ENCODE measurements at places on chromosomes 12 and 14.

DNA sequence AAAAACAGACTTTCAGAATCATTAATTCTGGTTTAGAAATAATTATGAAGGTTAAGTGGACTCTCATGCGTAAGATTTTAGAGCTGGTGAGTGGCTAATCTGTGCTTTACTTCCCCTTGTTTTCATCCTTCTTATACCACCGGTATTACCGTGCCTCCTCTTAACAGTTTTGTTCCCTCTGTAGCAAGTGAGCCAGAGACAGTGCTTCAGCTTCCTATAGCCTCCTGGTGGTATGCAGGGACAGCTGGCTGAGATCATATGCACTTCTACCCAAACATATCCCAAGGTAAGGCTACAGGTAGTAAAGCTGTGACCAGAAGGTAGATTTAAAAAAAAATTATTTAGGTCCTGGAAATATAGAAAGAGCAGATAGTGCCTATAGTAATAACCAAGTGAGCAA lies 55.2 kb downstream of the PDE3A start:
- no peak for DNase-seq

- DNase-seq, result no peak
Observed at GRCh38 chr12:67789266-67789665, 140.7 kb downstream of the DYRK2 start.

DNA sequence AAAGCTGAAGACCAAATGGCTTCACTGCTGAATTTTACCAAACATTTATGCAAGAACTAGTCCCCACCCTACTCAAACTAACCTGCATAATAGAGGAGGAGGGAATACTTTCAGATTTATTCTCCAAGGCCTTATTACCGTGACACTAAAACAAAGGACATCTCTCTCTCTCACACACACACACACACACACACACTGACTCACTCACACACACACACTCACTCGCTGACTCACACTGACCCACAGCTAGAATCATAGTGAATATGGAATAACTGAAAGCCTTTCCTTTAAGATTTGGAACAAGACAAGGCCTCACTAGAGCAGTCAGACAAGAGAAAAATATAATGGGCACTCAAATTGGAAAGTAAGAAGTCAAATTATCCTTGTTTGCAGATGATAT lies 1014.1 kb downstream of the TMTC2 start:
- DNase-seq, result no peak

DNA sequence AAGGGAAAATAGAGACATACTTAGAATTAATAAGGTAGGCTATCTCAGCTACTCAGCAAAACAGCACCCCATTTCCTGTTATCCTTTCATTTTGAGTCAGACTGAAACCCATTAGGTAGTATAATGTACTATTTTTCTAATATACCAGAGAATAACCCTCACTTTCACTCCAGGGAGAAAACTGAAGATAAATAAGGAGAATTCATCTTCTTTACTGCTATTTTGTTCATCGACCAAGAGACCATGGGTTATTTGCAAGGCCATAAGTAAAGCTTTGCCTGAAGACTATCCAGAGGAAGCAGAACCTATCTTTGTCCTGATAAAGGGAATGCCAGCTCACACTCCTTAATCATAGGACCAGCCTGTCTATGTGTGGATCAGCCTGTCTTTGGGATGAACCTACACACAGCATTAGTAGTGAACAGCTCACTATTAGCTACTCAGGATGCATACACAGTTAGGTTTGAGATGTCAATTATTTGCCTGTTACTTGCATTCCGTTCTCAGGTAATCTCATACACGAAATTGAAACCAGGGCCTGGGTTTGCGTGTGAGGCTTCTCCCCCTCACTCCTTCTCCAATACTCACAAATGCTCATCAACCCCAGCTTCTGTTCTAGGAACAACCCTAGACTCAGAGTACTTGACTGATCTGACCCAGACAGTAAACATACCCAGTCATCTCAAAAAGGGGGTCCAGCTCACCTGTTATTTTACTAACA lies 124.4 kb downstream of the DAD1 start:
- DNase-seq, result no peak

DNA sequence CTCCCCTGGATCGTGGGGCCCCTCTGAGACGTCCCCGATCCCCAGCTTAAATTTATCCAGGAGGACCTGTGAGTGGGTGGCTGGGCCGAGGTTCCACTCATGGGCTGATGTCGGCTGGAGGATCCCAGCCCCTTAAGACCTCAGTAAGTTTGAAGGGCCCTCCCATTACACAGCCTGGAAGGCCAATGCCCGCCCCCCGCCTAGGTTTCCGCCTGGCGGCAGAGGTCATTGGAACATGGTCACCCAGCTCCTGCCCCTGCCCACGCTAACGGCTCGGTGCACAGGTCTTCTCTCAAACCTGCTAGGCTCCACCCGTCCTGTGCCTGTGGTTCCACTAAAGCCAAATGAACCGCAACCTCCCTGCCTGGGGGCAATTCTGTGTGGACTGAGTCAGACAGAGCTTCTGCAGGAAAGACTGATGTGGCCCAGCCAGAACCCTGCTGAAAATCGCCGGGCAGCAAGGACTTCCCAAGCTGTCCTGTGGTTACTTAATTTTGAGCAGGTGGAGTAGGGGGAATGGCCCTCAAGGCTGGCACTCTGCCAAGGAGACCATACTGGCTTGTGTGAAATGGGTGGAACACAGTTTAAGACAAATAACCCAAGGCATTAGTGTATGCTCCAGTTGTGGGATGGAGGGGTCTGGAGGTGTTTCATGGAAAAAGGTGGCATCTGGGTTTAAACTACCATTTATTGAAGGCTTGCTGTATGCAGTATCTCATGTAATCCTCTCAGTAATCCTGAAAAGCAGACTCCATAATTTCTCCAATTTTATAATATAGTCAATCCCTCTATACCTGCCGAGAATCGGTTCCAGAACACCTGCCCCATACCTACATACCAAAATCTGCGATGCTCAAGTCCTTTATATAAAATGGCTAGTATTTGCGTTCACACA lies 903 bp upstream of the NT5DC3 start:
- DNase-seq, result no peak

GRCh38 chr12:124720681-124721500 lies 142.8 kb downstream of the SCARB1 start:
- DNase-seq, result no peak

- no peak for DNase-seq
Observed at GRCh38 chr12:47360093-47360480, 280.3 kb upstream of the AMIGO2 start.

GRCh38 chr12:28092396-28092795 lies 97.9 kb upstream of the CCDC91 start:
- DNase-seq, result no peak

DNA sequence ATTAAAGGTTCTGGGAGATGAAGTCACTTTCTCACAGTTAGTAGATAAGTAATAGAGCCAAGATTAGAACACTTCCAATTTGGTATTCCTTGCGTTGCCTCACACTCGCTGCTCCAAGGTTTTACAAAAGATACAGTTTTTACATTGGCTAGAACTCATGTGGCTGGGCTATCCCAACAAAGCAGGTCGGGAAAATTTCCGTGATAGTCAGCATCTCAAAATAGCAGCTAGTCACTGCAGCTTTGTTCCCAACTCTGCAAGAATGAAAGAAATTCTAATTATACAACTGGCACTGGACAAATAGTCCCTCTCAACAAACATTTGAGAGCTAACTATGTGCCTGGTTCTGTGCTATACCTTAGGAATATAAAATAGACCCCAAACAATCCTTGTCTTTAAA lies 24.6 kb upstream of the PPP1R12A start:
- no peak for DNase-seq
